Activated CD4-positive, alpha-beta memory T cell treated with anti-CD3 and anti-CD28 coated beads for 36 hours (primary cell): ENCODE measurements at places on chromosomes 4 and X.

DNA sequence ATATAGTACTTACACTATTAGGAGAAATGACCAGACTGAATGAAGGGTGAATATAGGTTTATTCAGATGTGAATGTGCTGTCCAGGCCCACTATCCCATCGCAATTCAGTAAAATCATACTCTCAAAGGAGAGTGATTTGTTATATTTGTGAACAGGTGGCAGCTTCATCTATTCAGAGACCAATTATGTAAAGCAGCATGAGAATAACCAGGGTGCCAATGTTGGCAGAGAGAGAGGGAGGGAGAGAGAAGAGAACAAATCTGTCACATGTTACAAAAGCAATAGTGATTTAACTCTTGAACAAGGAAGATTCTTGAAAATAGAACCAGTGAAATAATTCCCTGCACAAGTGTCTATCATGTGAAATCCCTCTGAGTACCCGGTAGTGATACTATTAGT lies 38.9 kb upstream of the TLL1 start:
- no peak for DNase-seq

DNA sequence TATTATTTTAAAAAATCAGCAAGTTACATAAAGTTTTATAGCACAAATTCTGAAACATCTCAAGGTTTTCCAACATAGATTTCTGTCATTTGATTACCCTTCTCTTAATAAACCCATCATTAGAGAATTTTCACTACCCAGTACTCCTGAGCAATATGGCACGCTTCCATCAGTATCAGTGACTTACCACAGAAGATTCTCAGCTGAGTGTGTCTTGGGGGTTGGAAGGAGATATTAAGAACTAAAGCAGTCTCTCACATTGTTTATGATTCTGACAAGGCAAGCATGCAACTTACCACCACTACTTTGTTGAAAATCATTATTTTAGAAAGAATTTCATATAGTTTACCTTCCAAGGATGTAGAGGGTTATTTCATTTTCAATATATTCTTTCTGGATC lies 67.7 kb downstream of the INPP4B start:
- no peak for DNase-seq

- no peak for DNase-seq
Observed at GRCh38 chr4:35506161-35506560, 738.2 kb downstream of the ARAP2 start.

DNA sequence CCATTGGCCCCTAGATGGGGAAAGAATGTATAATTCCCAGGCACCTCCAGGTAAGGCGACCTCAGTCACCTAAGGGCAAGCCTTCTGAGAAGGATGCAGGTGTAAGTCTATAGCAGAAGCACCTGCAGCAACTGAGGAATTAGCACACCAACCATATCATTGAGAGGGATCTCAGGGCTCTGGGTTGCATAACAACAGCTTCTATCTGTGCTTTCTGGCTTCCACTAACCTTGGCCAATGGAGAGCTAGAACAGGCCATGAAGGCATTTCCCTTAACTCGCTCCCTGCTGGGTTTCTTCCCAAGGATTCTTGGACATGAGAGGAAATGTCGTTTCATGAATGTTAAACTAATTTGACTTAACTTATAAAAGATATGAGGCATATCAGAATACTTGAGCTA lies 177.8 kb upstream of the GK2 start:
- DNase-seq, result no peak

DNA sequence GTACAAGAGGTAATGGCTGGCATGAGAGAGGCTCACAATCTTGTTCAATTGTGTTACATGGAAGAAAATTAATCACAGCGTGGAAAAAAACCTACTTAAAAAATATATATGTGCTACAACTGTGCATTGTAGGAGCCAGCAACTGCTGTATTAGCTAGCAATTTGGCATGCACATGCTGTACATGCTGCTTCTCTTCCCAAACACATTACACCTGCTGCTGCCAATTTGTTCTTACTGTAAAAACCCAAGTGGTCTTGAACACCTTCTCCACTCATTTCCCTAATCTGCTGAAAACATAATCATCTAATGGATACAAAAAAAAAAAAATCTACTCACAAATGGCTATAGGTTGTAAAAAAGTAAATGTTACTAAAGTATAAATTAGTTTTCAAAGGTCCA lies 264.2 kb downstream of the INPP4B start:
- DNase-seq, result no peak

DNA sequence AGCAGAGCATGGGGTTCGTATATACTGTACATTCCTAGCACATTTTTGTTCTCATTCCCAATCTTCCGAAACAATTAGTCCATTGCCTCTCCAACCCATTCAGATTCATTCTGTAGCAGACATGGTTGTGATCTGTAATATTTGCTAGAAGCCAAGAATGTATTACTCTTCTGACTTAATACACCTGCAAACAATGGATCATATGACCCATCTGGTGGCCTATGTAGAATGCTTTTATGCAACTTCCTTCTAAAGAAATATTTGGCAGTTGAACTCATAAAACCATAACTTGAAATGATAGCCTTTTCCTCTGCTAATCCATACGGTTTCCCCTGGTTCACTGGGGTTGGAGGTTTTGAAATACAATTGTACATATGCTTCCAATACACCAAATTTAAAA lies 32.8 kb upstream of the SGMS2 start:
- no peak for DNase-seq

GRCh38 chr4:82761229-82761628 lies 37.4 kb downstream of the SCD5 start:
- no peak for DNase-seq

DNA sequence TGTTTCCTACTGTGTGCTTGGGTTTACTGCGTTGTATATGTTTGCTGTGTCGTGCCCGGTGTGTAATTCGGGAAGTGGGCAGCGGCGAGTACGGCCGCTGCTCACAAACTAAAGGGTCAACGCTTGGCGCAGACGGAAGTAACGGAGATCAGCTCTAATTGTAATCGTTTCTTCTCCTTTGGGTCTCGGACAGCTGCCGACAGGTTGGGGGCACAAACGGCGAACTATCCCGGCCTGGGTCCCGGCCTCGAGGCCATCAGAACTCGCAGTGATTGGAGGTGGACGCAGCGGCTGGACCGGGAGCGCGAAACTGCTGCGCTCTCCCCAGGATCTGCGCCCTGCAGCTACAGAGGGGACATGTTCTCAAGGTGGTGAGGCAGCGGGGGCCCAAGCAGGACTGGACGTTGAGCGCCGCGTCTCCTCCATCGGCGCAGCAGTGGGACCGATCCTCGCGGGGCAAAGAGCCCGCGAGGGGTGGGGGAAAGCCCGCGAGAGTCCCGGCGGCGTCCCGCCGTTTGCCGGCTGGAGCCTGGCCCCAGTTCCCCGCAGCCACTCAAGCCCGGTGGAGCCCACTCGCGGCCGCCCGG lies 516 bp upstream of the ZIC3 start:
- DNase-seq, result no peak

GRCh38 chrX:69988955-69989394 lies 60.8 kb downstream of the AWAT2 start:
- DNase-seq, result peak; percentile 53

- DNase-seq, result no peak
Observed at GRCh38 chr4:178136736-178137345, 694.6 kb upstream of the AGA start.

DNA sequence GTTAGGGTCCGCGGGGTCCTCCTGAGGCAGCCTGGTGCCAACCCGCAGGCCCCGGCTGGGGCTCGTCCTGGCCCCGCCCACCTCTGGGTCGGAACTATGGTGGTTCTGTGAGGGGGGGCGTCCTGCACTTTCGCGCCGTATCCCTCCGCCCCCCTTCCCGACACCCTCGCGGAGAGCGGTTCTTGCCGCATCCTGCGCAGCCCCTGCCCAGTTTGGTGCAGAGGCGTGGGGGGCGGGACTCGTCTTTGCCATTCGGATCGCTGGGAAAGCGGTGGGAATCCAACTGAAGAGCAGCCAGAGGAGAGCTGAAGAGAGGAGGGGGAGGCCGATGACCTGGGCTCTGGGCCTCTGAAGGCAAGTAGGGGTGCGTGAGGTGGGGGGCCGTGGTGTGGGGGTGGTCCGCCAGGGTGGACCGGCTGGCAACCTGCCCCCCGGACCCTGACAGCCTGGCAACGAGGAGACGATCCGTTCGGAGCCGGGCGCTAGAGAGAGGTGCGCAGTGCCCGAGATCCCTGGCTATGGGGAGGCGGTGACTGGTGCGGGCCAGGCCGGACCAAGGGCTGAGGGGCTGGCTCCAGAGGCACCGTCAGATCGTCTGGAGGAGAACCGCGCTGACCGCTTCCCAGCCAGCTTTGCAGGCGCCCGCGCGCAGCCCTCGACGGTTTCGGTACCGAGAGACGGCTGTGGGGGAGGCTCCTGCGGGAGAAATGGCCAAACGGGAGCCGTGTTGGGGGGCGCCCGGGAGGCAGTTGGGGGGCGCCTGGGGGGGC lies at the start of gene GPRASP1:
GPRASP1 (plus strand) TSS at position 242 of the 770 bp plus-strand sequence. CDS start 2,431 bp downstream, outside the sequence.
- DNase-seq, result peak; percentile 55

- no peak for DNase-seq
Observed at GRCh38 chr4:19583827-19584569, 667.7 kb upstream of the SLIT2 start.

- no peak for DNase-seq
Observed at GRCh38 chr4:186904101-186904500, 180.4 kb upstream of the FAT1 start.

DNA sequence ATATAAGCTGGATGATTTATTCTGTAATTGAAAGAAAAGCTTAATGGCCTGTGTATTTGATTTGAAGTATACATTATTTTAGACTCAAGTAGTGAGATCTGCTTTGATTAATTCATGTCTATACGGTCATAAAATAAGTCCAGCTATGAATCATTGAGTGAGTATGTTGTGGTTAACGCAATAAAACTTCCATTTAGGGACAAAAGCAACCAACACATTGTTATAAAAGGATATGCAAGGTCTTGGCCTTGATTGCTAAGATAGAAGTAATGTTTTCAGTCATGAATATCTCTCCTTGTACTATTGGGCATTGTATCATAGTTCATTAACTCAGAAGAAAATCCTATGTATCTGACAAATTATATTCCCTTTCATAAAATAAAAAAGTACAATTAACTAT lies 162.1 kb downstream of the EPHA5 start:
- no peak for DNase-seq

DNA sequence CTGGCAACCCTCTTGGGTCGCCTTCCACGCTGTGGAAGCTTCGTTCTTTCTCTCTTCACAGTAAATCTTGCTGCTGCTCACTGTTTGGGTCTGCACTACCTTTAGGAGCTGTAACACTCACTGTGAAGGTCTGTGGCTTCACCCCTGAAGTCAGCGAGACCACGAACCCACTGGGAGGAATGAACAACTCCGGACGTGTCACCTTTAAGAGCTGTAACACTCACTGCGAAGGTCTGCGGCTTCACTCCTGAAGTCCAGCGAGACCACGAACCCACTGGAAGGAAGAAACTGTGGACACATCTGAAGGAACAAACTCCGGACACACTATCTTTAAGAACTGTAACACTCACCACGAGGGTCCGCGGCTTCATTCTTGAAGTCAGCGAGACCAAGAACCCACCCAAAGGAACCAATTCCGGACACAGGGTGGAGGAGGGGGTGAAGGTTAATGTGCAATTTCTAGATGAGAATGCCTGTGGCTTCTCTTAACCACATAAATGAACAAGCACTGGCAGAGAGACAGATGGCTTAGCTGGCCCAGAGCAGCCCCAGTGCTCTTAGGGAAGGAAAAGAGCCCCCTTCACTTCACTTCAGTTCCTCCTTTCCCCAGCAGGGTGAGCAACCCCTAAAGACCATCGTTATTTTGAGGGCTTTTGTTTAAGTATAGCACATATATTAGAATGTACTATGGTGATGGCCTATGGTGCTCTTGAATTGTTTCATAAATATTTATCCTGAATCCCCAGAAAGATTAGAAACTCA lies 73.0 kb downstream of the LUZP4 start:
- no peak for DNase-seq

DNA sequence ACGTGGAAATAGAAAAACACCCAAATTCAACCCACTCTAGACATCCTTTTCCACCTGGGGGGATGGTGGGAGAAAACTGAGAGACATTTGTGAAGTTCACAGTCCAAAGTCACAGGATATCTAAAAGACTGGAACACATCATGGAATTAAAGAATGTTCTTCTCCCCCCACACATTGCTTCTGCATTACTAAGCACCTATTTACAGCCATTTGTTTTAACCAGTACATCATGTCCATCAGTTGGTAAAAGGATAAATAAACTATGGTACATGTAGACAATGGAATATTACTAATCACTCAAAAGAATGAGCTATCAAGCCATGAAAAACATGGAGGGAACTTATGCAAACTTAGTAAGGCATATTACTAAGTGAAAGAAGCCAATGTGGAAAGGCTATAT lies 185.5 kb upstream of the ANXA10 start:
- no peak for DNase-seq

GRCh38 chrX:18652636-18653035 lies 19.3 kb downstream of the RS1 start:
- DNase-seq, result no peak

DNA sequence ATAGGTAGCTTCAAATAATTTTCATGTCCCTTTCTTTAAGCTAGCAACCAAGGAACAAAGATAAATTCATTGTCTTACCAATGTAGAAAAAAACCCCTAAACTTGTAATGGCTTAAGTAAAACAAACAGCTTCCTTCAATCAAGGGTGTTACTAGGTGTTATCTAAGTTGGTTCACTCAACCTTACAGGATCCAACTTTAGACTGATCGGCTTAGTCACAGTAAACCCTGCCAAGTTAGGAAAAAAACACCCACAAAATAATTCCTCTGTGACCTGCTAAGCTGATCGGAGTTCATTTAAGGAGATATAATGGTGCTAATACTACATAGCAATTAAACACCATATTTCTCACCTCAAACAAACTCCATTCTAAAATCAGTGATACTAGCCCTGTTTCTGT lies 10.1 kb downstream of the AIFM1 start:
- DNase-seq, result no peak

DNA sequence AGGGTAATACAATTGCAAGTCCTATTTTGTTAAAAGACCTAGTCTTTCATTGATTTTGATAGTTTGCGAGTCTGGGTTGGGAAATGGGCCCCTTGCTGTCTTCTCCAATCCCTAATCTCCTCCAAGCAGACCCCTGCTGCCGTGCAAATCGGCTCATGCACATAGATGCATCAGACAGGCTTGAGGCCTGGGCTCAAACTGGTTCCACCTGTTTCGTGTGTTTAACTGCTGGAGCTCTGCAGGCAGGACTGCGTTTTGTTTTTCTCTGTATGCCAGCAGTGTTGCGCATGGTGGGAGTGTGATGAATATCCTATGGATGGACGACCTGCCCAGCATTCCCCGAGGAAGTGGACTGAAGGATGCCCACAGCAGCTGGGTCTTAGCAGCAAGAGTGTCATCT lies 133.9 kb downstream of the PDGFRA start:
- no peak for DNase-seq

DNA sequence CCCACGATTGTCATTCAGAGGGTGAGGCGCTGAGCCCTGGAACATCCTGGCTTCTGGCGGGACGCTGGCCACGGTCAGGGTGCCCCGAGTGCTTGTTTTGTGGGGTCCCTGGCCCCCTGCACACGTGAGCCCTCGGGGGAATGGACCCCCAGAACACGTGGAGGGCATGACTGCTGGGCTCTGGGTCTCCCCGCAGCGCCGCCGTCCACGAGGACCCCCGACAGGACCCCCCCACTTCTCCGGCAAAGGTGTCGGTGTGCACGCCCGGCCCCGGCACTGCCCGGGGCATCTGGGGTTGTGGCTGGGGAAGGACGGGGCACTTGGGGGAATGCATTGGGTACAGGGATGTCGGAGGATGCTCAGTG lies 13.9 kb upstream of the GTPBP6 start:
- no peak for DNase-seq
